Activated naive CD8-positive, alpha-beta T cell treated with anti-CD3 and anti-CD28 coated beads, Interleukin-2, amount 10 ng/mL, durations not matched to agents 7 days and 5 days (primary cell): ENCODE measurements at places on chromosomes 11 and 22. TPM values are rescaled to one million over a fixed set of nuclear protein-coding genes. Genes with fewer than 3 reads are reported as not detected.

GRCh38 chr11:5818245-5818886 is 9.6 kb downstream of the OR52N2 start:
- H3K4me3 ChIP-seq = peak overlapping the region; percentile 77
- peaks cover 11% of the 10 kb centered on the region for H3K4me1 ChIP-seq
- DNase-seq = no peak
- peak overlapping the region; percentile 67 for H3K27ac ChIP-seq

DNA sequence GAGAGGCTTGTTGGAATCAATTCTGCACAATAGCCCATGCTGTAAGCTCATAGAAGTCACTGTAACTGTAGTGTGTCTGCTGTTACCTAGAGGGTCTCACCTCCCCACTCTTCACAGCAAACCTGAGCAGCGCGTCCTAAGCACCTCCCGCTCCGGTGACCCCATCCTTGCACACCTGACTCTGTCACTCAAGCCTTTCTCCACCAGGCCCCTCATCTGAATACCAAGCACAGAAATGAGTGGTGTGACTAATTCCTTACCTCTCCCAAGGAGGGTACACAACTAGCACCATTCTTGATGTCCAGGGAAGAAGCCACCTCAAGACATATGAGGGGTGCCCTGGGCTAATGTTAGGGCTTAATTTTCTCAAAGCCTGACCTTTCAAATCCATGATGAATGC is 13.3 kb downstream of the SERPIND1 start:
- peaks cover 3% of the 10 kb centered on the region for H3K4me1 ChIP-seq
- H3K27me3 ChIP-seq = no peaks in the 10 kb centered on the region
- peaks cover 5% of the 10 kb centered on the region for H3K36me3 ChIP-seq
- no peak for DNase-seq
- H3K27ac ChIP-seq = no peak overlapping the region

GRCh38 chr11:108796551-108796950 is 131.7 kb downstream of the DDX10 start:
- H3K27ac ChIP-seq = no peak overlapping the region
- H3K36me3 ChIP-seq = peaks cover 6% of the 10 kb centered on the region
- DNase-seq = no peak

OR5A1 gene
- not detected for total RNA-seq
